ENCODE measurements at places on chromosomes 6 and 20. TPM values are rescaled to one million over a fixed set of nuclear protein-coding genes. Genes with fewer than 3 reads are reported as not detected.

The RBM24 gene
- 4.6 TPM for polyA plus RNA-seq

- no peak for DNase-seq
Measured at GRCh38 chr6:156250593-156250992, 526.6 kb upstream of the ARID1B start.

- no peak for DNase-seq
Measured at GRCh38 chr20:44459271-44459670, 16.4 kb upstream of the TTPAL start.

GRCh38 chr6:149211046-149211571 lies 106.4 kb upstream of the TAB2 start:
- no peak for DNase-seq

DNA sequence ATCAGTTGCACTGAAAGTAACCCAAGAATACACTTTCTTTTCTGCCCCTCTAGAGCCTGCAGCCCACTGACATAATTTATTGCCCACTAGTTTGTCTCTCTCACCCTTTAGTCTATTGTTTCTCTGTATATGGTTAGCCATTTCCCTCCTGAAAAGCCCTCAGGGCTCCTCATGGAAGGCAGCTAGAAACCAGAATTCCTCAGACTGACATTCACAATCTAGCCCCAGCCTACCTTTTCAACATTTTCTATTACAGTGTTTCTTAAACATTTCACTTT lies 21.4 kb upstream of the PAQR8 start:
- no peak for DNase-seq

Data from right lung (tissue), 10 donors.